ENCODE measurements at places on chromosomes 4 and X.

GRCh38 chrX:64977830-64978229, 1.6 kb upstream of the ZC4H2 start:
- no peak for DNase-seq

- DNase-seq: no peak
These were observed 34.1 kb downstream of the PLS3 start for GRCh38 chrX:115595049-115595448.

GRCh38 chr4:173490256-173490655, 39.8 kb downstream of the HAND2 start:
- no peak for DNase-seq

- peak; percentile 54 for DNase-seq
These were observed 89.4 kb upstream of the TRIM2 start for GRCh38 chr4:153114771-153115321.

GRCh38 chr4:108209489-108209888, 40.8 kb upstream of the LEF1 start:
- DNase-seq: no peak

- no peak for DNase-seq
These were observed 733 bp upstream of the G3BP2 start for GRCh38 chr4:75673959-75674328.

GRCh38 chr4:114481856-114482255, 116.8 kb upstream of the UGT8 start:
- DNase-seq: no peak

DNA sequence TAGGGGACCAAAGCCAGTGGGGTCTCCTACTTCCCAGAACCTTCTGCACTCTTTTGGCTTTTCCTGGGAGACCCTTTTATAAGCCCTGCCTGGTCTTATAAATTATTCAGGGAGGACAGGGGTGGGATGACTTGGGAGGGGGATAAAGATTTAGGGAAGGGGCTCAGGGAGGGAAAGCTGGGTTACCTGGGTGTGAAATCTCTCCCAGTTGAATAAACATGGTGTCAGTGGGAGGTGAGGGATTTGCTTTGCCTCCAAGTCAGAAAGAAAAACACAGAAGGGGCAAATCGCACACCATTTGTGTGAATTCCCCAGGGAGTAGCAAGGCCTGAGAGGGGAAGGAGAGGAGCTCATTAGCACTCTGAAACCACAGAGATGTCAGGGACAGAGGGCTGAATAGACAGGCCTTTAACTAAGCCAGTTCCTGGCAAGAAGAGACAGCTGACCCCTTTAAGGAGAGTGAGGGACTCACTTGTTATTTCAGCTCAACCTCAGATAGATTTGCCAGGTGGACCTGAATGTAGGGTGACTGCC, at the start of gene RIPPLY1:
Gene RIPPLY1, minus strand, starts transcription at position 51 of the 534 bp plus-strand sequence. CDS start 54 bp downstream, outside the sequence.
- DNase-seq: no peak

DNA sequence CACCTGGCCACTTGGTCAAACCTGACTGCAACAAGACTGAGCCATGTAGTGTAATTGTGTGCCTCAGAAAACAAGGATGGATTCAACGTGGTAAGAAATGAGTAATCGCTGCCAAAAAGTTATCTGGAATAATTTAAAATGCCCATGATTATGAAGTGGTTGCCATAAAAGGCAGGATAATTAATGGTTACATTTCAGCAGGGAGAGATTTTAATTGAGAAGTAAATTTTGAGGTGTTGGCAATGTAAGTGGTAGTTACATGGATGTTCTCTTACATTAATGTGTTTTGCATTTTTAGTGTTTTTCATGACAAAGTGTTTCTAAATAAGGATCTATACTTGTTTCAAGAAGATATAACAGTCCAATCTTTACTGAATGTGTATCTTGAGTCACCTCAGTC, 15.7 kb downstream of the HAUS3 start:
- no peak for DNase-seq

DNA sequence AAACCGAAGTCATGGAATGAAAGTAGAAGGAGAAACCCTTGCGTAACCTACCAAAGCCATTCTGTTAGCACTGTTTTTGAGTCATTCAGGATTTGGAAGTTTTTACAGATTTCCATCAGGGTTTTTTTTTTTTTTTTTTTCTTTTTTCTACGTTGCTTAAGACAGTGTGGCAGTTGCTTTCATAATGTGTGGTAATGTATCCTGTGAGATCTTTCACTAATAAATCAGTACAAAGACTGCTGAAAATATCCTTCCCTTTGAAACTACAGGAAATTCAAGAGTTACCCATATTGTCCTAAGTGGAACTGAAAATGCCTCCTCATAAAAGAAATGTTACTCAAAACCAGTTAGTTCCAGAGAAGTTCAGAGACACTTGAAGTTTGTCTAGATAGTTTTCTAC, 137.8 kb downstream of the RAPGEF2 start:
- DNase-seq: no peak

DNA sequence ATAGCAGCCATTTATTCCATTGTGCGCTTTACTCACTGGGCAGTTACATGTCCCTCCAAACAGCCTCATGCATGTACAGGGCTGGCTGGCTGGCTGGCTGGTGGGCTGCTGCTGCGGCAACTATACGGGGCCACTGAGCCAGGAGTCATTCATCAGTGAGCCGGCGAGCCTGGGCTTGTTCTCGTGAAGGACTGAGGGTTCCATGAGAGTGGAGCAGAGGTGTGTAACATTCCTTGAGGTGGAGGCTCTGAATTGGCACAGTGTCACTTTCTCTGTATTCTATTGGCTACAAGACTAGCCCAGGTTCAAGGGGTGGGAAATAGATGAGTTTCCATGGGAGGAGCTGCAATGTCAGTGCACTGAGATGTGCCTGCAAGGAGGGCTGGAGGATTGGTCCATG, 89.1 kb downstream of the ARHGAP10 start:
- DNase-seq: no peak

DNA sequence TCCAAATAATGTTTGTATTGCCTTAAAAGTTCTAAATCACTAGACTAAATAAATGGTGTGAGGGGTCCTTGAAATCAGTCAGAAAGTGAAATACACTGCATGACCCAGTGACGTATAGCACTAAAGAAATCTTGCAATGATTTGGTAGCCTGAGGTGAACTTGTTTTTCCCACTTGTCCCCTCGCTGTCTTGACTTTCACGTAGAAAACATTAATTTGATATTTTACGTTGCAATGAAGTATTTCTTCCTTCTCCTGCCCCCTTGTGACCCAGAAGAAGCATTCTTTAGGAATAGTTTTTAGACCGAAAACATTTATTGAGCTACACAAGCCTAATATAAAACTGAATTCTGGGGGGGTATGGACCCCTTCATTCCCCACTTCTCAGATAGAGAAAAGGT, 3.7 kb downstream of the KLB start:
- DNase-seq: no peak

DNA sequence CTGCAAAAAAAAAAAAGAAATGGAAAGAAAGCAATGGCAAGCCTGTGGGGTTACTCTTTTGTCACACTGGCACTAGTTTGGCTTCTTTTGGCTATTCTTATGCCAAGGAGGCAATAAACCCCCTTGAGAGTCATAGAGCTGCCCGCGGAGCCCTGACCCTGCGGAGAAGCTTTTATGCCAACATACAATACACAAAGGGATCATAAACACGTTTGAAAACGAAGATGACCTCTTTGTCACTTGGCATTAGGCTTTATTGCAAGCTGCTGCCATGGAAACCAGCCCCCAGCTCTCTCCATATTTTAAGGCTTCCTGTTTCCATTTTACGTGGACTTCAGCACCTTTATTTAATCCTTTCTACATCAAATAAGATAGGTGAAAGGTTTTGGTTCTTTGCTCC, 7.6 kb downstream of the NEUROG2 start:
- DNase-seq: no peak
